Osteoblast (primary cell): ENCODE measurements at places on chromosomes 13 and 19. TPM values are rescaled to one million over a fixed set of nuclear protein-coding genes. Genes with fewer than 3 reads are reported as not detected.

ZNF112 gene
- total RNA-seq = 6.5 and 7.7 TPM in 2 replicates

NLRP11 gene
- total RNA-seq = not detected in 2 replicates

SLC8A2 gene
- total RNA-seq = under 0.01 and 0.36 TPM in 2 replicates

ZSWIM4 gene
- 6.8 and 9.0 TPM in 2 replicates for total RNA-seq

TMC4 gene
- 0.29 and 0.72 TPM in 2 replicates for total RNA-seq

ZNF793 gene
- 1.8 and 2.1 TPM in 2 replicates for total RNA-seq

SELENOW gene
- 76.7 and 78.4 TPM in 2 replicates for total RNA-seq

IGFL2 gene
- total RNA-seq = not detected in 2 replicates
